ENCODE measurements at places on chromosomes 1 and 21.
A peak's percentile ranks its signal among the peaks of the same experiment; 100 is the strongest.

GRCh38 chr1:85315789-85316188 lies 39.4 kb upstream of the BCL10 start:
- no peak for DNase-seq

- DNase-seq: no peak
Measured at GRCh38 chr21:43899307-43900077, 34.5 kb downstream of the AGPAT3 start.

DNA sequence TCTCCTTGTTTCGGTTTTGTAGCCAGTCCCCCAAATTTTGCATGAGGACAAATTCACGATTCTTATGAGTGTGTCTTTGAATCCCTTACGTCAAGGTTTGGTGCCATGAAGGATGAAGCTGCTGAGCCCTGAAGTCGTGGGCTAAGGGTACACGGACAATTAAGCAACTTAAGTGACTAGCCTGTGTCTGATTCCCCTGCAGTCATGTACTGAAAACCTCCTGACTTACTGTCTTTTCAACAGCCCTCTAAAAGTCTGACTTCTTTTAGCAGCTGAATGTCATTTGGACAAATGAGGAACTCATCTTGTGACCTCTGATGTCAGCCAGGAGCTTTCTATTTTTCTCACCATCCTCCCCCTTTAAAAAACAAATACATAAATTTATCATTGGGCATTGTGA lies 27.1 kb upstream of the C1orf105 start:
- DNase-seq: no peak

DNA sequence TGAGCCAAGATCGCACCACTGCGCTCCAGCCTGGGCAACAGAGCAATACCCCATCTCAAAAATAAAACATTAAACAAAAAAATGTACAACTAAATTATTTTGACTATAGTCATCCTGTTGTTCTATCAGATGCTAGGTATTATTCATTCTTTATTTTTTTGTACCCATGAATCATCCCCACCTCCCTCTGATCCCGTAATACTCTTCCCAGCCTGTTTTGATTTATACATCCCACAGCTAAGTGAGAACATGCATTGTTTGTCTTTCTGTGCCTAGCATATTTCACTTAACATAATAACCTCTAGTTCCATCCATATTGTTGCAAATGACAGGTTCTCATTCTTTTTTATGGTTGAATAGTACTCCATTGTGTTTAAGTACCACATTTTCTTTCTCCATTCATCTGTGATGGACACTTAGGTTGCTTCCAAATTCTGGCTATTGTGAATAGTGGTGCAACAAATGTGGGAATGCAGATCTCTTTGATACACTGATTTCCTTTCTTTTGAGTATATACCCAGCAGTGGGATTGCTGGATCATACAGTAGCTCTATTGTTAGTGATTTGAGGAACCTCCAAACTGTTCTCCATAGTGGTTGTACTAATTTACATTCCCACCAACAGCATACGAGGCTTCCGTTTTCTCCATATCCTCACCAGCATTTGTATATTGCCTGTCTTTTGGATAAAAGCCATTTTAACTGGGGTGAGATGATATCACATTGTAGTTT lies 84.4 kb downstream of the MACF1 start:
- no peak for DNase-seq

GRCh38 chr1:234835239-234835638 lies 225.3 kb upstream of the IRF2BP2 start:
- DNase-seq: no peak

DNA sequence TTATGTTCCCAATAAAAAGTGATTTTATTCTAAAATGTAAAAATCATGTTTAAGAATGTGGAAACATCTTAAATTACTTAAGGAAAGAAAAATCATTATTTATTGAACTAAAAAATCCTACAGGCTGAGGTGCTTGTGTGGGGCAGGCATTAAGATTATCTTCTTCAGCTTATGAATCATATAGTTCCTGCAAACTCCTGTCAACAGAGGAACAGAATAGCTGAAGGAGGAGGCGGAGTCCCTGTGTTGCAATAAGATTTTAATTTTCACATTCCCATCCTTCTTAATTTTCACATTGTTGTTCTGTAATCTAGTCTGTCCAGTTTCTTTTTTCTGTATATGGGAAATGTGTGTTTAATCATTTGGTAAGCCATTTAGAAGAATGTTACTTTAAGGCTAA lies 20.6 kb upstream of the OLFML3 start:
- no peak for DNase-seq

DNA sequence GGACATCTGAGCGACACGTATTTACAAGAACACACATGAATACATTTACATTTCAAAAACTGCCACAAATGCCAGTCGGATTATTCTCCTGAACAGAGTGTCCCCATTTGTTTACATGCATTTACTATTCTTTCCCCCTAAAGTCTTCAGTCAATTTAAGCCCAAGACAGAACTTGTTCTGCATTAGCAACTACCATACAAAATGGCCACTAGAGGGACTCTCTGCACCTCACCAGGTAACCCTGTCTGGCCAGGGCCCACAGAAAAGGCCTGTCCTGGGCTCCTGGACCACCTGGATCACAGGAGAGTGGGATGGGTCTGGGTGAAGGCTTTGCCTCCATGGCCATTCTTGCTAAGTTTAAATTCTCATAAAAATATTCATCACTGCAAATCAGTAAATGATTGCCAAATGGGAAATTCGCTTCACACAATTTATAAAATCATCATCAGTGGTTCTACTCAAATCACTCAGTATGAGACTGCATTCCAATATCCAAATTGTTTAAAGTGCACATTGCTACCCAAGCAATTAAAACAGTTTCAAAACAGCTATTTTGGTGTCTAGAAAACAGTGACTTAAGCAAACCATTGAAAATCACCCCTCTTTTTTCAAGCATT lies 12.5 kb upstream of the GUCA2A start:
- DNase-seq: peak; percentile 28

DNA sequence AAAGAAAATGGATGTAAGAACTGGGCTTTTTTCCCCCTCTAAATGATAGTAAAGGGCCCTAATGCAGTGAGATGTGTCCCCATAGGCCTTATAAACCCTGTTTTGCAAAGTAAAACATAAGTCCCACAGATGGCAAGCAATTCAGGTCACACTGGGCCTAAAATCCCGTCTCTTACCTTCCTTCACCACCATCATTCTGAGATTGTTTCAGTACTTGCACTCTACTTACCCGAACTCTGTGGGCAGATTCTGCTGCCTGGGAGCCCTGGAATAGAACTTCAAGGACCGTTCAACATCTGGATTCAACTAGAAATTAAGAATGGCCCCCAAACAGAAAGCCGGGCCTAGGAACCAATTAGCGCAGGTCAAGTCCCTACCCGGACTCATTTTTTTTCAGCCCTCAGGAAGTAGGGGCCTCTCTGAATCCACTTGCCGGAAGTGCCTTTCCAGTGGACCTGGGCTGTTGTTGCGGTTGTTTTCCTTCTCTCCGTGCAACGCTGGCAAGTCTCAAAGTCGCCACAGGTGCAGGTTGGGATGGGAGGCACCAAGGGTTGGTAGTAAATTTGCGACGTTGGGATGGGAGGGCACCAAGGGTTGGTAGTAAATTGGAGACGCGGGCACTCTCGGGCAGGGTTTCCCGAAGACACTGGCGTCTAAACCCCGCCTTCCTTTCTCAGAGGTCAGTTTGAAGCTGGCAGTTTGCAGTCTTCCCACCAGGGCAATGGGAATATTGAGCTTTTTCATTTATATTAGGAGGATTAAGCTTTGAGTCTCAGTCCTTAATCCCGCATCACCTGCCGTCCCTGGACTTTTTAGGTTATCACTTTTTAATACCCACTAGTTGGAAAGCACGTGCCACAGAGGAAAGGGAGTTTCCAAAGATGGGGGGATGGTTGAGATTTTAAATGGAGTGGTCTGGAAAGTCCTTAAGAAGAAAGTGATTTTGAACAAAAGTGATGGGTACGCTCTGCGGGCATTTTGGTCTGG lies at the start of gene TMEM69:
TSS of gene TMEM69 (plus strand) at position 428 of the 987 bp plus-strand sequence. CDS start 2,888 bp downstream, outside the sequence.
- DNase-seq: peak; percentile 83

DNA sequence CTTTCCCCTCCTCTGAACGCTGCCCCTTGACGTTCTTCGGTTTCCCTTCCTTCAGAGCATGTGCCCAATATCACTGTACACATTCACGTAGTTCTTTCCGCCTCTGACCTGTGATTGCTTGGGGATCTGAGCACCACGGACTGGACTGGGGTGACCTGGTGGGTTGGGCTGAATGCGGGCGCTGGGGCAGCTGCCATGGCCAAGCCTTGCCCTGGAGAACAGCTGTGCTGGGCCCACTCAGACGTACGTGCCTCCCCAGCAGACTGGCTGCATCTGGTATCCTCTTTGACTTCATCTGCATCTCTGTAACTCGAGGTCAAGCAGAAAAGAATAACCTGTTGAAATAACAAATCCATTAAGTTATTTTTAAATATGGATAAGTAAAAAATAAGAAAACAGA lies 35.1 kb upstream of the DISC1 start:
- no peak for DNase-seq

- no peak for DNase-seq
Measured at GRCh38 chr1:233144434-233144833, 151.1 kb downstream of the PCNX2 start.

DNA sequence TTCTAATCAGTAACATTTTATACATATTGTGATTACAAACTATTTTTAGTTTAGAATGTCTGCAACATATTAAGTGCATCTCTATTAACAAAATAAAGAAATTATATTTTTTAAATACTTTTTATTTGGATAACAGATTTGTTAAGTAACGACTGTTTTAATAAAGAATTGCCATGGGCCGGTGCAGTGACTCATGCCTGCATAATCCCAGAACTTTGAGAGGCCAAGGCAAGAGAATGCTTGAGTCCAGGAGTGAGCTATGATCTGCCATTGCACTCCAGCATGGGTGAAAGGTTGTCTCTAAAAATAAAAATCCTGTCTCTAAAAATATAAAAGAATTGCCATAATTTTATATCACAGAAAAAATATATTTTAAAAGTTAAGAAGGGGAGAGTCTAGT lies 4.1 kb downstream of the LRRIQ3 start:
- DNase-seq: no peak

DNA sequence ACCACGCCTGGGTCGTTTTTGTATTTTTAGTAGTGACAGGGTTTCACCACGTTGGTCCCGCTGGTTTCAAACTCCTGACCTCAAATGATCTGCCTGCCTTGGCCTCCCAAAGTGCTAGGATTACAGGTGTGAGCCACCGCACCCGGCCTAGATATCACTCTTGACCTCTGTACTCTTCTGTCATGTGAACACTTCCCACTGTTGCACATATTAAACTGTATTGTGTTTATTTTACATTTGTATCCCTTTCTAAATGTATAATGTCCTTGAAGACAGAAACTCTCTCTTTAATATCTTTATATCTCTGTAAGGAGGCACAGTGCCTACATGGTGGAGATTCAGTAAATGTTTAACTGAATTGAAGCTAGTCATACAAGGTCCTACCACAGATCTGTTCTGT lies 19.3 kb upstream of the PSMD4 start:
- DNase-seq: no peak

DNA sequence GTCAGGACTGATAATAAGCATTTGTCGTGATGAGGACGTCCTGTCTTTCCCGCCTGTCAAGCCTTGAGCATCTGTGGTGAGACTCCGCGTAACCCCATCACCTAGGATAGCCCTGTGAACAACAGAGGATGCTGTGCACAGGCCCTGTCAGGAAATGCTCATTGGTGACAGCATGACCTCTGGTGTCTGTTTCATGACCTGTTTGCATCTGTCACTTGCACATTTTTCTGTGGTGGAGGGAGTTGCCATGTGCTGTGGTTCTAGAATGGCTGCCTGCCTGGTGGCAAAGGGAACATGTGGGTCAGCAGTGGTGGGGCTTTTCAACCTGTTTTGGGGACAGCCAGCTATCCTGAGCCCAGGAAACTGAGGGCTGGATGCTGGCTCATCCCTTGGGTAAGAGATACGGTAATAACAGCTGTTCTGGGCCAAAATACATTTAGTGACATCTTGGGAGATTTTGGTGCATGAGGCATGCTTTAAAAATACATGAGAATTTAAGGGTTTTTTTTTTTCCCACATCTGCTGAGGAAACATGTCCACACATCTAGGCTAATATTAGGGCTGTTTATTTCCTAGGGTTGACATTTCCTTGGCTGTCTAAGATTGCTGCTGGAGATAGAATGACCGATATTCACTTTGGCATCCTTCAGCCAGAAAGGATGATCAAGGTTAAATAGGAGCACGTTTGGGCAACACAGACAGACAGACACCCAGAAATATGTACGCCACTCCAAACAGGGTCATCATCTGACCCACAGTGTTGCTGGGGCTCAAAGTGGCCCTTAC lies 52.9 kb downstream of the KCNC4 start:
- DNase-seq: peak; percentile 43

- no peak for DNase-seq
Measured at GRCh38 chr1:2372551-2373490, 18.5 kb downstream of the MORN1 start.

DNA sequence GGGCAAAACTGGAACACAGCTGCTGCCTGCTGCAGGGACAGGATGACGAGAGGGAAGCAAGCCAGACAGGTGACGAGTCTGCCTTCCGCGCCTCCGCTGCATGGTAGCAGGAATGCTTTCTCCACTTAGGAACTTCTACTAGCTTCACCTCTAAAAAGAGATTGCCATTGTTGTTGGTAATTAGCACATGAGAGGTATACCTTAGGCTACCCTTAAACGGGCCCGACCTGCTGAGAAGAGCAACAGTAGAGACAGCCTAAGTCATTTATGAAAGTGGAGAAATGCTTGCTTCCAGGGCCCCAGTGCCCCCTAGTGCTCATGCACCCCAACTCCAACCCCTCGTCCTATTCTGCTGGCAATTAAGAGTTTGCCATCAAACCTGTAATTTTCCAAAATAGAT lies 96.9 kb upstream of the AKT3 start:
- peak; percentile 61 for DNase-seq

DNA sequence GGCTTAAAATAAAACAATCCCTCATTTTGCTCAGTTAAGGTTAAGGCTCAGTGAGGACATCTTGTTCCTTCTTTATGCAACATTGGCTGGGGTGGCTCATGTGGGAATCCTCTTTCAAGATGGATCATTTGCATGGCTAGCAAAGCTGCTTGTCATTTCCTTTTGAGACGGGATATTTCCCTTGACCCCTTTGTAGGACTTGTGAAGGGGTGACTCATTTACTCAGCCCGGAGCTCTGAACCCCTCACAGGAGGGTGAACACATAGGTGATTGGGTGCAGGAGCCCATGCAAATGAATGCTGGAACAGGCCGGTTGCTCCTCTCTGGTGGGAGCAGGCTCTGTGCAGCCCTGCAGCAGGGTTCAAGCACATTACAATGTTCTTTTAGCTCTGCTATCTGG lies 15.8 kb upstream of the C8A start:
- no peak for DNase-seq

DNA sequence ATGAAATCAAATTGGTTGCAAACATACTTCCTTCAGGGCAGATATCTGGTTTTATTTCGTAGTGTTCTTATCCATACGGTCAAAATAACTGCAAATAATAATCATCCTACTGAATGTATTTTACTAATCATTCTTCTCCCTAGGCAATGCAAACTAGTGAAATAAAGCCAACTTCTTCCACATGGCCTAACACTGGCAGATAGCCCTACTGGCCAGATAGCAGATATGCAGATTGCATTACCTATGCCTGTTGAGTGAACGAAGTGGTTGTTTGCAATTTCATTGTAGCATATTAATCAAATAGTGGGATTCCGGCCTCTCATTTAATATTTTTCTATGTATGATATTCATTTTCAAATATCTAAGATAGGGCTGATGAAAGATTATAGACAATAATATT lies 116.2 kb downstream of the CENPF start:
- no peak for DNase-seq

- DNase-seq: no peak
Measured at GRCh38 chr1:116133696-116134475, 22.7 kb downstream of the MAB21L3 start.

All from activated CD8-positive, alpha-beta T cell treated with anti-CD3 and anti-CD28 coated beads for 36 hours (primary cell).